ENCODE measurements at places on chromosomes 16 and 17. TPM values are rescaled to one million over a fixed set of nuclear protein-coding genes. Genes with fewer than 3 reads are reported as not detected.

The EVI2A gene
- total RNA-seq: 0.77 TPM

The RBFOX1 gene
- 0.43 TPM for total RNA-seq

The GPR139 gene
- total RNA-seq: not detected

The NT5C3B gene
- 47.9 TPM for total RNA-seq

The SCARF1 gene
- under 0.01 TPM for total RNA-seq

The HOXB6 gene
- total RNA-seq: 2.2 TPM

The C17orf78 gene
- total RNA-seq: not detected

The GLYR1 gene
- 23.7 TPM for total RNA-seq

The NOB1 gene
- 33.0 TPM for total RNA-seq

The OR3A1 gene
- not detected for total RNA-seq

The SPSB3 gene
- total RNA-seq: 42.5 TPM

The FOXN1 gene
- 0.12 TPM for total RNA-seq

The PNMT gene
- 0.60 TPM for total RNA-seq

The TANC2 gene
- total RNA-seq: 10.0 TPM

The TMIGD1 gene
- total RNA-seq: not detected

The CX3CL1 gene
- total RNA-seq: 0.09 TPM

The DHX40 gene
- 31.8 TPM for total RNA-seq

The CHAD gene
- not detected for total RNA-seq

The AATK gene
- total RNA-seq: 0.35 TPM

The CCDC57 gene
- total RNA-seq: 7.6 TPM

The NPW gene
- total RNA-seq: 1.6 TPM

The TP53TG3 gene
- not detected for total RNA-seq

The VMO1 gene
- total RNA-seq: 0.58 TPM

The CORO1A gene
- total RNA-seq: 4.2 TPM

The ADAP2 gene
- not detected for total RNA-seq

The PIK3R5 gene
- not detected for total RNA-seq

The MLKL gene
- total RNA-seq: 2.8 TPM

The SALL1 gene
- total RNA-seq: 1.9 TPM

The KRTAP1-3 gene
- total RNA-seq: not detected

The MEOX1 gene
- not detected for total RNA-seq

The MYH13 gene
- total RNA-seq: 0.47 TPM

The PABPN1L gene
- not detected for total RNA-seq

The ASPHD1 gene
- 20.4 TPM for total RNA-seq

The RNF135 gene
- 23.6 TPM for total RNA-seq

The TRPV3 gene
- total RNA-seq: 1.2 TPM

All from pericardium fibroblast (primary cell).